Activated CD8-positive, alpha-beta T cell treated with anti-CD3 and anti-CD28 coated beads for 36 hours (primary cell): ENCODE measurements at places on chromosomes 6 and 20.

DNA sequence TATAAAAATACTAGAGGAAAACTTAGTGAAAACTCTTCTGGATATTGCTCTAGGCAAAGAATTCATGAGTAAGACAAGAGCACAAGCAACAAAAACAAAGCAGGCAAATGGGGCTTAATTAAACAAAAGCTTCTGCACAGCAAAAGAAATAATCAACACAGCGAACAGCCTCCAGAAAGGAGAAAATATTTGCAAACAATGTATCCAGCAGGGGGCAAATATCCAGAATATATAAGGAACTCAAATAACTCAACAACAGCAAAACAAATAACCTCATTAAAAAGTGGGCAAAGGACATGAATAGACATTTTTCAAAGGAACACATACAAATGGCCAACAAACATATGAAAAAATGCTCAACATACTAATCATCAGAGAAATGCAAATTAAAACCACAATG, 17.1 kb upstream of the HECA start:
- DNase-seq = no peak

- no peak for DNase-seq
These were observed 166.4 kb downstream of the CD24 start for GRCh38 chr6:106807947-106808611.

DNA sequence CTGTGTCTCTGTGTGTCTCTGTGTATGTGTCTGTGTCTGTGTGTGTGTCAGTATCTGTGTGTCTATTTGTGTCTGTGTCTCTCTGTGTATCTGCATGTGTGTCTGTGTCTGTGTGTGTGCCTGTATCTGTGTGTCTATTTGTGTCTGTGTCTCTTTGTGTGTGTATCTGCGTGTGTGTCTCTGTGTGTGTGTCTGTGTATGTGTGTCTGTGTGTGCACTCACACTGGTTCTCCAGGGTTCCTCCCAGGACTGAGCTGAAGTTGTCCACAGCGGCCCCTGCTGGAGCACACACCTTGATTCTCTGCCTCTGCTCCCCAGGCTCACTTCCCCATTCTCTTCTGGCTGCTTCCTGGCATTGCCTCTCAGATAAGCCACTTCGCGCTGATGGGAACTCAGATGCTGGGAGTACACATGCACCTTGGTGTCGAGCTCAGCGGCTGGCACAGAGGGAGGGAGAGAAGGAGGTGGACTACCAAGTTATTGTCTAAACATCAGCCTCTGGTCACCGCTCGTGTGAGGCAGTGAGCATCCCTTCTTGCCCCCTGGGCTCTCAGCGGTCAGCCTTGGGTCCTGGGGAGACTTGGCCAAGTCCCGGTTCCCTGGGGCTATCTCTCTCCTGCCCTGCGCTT, 104.9 kb upstream of the NXT1 start:
- peak; percentile 37 for DNase-seq

- DNase-seq = no peak
These were observed 78.6 kb upstream of the CNR1 start for GRCh38 chr6:88244721-88245120.

- no peak for DNase-seq
These were observed 23.1 kb upstream of the PREX1 start for GRCh38 chr20:48850977-48851299.

DNA sequence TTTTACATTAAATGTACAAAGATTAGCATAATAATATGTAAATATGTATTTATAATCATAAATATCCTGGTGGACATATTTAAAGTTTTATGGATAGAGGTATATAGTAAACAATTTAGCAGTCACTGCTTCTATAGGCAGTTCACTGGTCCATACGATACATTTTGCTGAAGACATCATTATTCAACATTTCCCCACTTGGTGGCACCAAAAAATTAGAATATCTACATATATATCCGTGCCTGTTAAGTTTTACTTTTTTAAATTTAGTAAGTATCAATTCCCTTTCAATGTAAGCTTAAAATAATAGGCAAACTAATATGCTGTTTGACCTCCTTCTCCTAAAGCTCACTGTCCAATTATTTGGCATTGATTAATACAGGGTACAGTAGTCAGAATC, 64.2 kb downstream of the LMBRD1 start:
- no peak for DNase-seq

GRCh38 chr6:63280639-63281180, 39.1 kb downstream of the LGSN start:
- DNase-seq = no peak

DNA sequence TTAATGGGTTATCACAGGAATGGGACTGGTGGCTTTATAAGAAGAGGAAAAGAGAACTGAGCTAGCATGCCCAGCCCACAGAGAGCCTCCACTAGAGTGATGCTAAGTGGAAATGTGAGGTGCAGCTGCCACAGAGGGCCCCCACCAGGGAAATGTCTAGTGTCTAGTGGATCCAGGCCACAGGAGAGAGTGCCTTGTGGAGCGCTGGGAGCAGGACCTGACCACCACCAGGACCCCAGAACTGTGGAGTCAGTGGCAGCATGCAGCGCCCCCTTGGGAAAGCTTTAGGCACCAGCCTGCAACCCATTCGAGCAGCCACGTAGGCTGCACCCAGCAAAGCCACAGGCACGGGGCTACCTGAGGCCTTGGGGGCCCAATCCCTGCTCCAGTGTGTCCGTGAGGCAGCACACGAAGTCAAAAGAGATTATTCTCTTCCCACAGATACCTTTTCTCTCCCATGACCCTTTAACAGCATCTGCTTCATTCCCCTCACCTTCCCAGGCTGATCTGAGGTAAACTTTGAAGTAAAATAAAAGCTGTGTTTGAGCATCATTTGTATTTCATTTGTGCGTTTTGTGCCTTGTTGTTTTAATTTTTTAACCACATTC, 4.4 kb downstream of the HLA-E start:
- peak; percentile 76 for DNase-seq

DNA sequence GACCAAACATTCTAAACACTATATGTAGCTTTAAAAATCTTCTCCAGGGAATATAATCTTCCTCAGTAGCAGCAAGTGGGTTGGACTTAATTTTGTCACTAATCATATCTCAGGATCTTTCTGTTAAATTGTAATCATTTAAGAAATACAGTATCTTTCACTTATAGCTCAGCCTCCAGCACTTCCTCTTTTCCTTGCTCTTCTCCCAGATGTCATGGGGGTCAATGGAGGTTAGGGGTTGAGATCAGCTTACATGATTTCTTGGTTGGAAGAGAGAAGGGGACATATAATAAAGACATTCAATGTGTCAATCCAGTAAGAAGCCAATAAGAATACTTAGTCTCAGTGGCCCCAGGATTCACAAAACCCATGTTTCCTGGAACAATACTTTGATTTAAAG, 15.7 kb upstream of the REPS1 start:
- no peak for DNase-seq

- DNase-seq = no peak
These were observed 26.8 kb downstream of the REV3L start for GRCh38 chr6:111456208-111456607.

GRCh38 chr20:63129376-63129965, 86.5 kb downstream of the YTHDF1 start:
- DNase-seq = no peak

- no peak for DNase-seq
These were observed 24.5 kb downstream of the ADAT2 start for GRCh38 chr6:143426026-143426425.

- no peak for DNase-seq
These were observed 7.7 kb downstream of the ISM1 start for GRCh38 chr20:13228771-13229170.

DNA sequence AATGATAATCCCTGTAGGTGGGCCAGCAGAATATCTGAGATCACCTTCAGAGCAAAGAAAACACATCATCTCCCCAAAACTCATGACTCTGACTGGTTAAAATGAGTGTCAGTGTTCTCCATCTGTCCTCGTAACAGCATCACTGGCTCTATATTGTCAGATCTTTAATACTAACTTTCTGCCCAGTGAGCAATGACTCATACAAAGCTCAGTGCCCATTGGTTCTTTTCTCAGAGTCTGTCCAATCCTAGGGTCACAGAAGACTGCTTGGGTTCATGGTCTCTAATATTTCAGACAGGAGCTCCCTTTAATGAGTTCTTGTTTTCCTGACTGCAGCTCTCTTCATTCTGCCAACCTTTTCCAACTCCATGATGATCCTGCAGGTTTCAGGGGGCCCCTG, 36.4 kb downstream of the HLA-DPB1 start:
- peak; percentile 38 for DNase-seq

GRCh38 chr6:104218116-104218515, 641.6 kb downstream of the HACE1 start:
- no peak for DNase-seq

GRCh38 chr20:38032585-38033329, 499 bp downstream of the TTI1 start:
- DNase-seq = peak; percentile 84

DNA sequence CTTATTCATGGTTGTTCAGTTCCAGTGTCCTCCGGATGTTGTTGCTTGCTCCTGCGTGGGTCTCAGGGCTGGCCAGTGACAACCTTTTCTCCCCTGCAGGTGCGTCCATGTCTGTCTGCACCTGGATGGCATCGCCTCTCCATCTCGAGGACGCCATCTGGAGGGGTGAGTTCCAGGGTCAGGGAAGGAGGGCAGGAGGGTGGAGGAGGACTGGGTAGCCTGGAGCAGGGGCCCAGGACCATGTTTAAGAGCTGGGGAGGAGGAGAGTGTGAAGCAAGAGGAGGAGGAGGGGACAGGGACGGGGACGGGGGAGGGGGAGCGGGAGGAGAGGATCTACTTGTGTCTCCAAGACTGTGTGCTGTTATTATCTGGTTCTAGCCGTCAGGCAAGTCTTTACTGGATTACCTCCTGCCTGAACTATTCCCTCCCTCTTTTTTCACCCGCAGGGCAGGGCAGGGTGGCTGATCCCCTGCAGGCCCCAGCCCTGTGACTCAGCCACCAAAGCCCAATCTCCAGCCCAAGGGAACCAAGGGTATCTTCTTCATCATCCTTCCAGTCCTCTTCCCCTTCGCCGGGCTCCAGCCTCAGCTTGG, 32.2 kb upstream of the TULP1 start:
- no peak for DNase-seq

DNA sequence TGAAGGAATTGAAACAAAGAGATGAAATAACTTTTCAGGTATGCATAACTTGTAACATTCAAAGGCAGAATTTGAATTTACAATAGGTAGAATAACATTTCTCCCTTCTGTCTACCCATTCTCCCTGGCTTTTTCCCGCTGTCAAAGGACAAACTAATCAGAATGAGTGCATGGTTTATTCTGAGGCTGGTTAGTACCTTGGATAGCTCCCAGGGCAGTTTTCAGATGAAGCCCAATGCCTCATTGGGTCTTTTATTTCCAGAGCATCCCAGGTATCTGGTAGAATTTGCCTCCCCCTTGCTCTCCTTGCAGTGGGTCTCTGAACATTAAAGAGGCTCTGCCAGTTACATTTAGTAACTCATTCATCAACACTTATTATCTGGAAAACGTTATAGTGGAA, 665.5 kb downstream of the BCKDHB start:
- DNase-seq = no peak

GRCh38 chr20:6636209-6637159, 131.0 kb upstream of the BMP2 start:
- no peak for DNase-seq
